ENCODE measurements at places on chromosomes 13 and 19.

DNA sequence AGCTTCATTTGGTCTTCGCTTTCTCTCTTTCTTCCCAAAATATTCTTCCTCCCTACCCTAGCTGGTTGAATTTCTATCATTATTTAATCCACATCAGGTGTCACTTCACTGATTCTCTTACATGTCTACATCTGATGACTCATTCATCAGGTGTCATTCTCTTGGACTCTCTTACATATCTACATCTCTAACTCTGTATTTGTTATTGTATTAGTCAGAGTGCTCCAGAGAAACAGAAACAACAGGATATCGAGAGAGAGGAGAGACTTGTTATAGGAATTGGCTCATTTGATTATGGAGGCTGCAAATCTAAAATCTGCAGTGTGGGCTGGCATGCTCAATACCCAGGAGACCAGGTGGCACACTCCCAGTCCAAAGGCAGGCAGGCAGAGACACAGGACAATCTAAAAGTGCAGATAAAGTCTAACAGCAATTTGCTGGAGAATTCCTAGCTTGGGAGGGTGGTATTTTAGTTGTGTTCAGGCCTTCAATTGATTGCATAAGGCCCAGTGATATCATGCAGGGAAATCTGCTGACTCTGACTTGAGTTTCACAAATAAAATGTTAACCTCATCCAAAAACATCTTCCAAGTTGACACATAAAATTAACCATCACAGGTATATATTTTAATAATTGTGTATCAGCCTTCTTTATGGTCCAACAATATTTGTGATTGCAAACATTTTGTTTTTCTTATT is 541.4 kb upstream of the SLITRK5 start:
- DNase-seq, result no peak

DNA sequence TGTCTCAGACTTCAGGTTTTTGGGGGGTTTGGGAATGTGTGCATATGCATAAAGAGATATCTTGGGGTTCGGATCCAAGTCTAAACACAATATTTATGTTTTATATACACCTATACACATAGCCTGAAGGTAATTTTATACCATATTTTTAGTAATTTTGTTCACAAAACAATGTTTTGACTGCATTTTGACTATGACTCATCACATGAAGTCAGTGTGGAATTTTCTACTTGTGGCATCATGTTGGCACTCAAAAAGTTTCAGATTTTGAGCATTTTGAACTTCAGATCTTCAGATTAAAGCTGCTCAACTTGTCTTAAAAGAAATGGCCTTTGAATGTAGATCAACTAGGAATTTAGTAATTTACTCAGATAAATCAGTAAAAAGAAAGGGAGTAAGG is 712.9 kb upstream of the GPC6 start:
- no peak for DNase-seq

DNA sequence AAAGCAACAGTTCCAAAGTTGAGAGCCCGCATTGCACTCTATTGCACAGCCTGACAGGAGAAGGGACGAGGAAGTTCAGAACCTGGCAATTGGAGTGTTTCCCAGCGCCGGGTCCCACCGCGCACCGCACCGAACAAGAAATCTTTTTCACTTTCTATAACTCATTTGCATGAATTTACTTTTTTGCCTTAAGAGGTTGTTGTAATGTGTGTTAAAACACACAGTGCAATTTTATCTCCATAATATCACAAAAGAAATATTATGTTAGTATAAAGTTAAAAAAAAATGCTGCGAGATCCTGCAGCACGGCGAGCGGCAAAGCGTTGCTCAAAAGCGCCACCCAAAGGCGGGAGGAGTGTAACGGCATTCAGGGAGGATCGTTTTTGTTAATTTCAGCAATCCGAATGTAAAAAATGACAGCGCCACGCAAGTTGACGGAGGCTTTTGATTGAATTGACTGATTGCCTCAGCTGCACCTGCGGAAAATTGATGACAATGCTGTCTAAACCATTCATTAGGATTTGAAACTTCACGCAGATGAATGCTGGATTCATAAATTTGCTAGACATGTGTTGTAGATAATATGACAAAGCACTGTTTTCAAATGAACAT is 303.6 kb upstream of the ZNF507 start:
- no peak for DNase-seq

DNA sequence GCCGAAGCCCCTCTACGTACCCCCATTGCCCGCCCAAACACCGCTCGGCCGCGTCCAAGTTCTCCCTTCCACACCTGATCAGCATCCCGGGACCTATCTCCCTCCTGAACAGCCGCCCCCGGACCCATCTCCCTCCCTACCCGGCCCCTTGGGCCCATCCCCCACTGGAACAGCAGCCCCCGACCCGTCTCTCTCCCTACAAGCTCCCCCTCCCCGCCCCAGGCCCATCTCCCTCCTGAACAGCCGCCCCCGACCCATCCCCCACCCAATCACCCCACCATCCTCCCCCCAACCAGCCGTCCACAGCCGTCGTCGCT is 610 bp downstream of the ZSCAN1 start:
- no peak for DNase-seq

DNA sequence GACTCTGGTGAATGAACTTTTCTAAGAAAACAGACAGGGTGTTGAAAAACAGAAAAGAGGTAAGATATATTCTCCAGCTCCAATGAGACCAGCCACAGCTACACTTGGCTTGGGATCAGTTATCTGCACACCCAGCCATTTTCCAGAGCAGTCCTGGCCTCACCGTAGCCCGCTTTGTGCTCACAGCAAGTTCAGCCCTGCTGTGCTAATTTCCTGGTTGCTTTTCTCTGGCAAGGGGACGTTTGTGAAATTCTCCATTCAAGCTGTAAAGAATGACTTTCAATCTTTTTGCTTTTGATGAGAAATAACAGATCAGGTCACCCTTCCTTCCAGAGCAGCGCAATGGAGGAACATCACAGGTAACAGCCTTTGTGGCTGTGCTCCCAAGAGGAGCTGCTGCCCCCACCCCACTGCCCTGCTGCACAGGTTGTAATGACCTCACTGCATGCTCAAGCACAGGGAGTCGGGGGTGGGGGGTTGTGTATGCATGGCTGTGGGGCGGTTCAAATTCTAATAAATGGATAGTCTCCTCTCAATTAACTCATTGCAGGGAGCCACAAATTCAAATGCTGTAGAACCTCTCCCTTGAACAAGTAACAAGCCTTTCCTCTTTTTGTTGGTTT is 516.6 kb upstream of the NBEA start:
- DNase-seq, result no peak
